ENCODE measurements at places on chromosomes 16 and 17.

GRCh38 chr16:15900357-15900756 is 12.0 kb upstream of the CEP20 start:
- DNase-seq: no peak

GRCh38 chr17:68383443-68384321 is 73.6 kb downstream of the WIPI1 start:
- no peak for DNase-seq

DNA sequence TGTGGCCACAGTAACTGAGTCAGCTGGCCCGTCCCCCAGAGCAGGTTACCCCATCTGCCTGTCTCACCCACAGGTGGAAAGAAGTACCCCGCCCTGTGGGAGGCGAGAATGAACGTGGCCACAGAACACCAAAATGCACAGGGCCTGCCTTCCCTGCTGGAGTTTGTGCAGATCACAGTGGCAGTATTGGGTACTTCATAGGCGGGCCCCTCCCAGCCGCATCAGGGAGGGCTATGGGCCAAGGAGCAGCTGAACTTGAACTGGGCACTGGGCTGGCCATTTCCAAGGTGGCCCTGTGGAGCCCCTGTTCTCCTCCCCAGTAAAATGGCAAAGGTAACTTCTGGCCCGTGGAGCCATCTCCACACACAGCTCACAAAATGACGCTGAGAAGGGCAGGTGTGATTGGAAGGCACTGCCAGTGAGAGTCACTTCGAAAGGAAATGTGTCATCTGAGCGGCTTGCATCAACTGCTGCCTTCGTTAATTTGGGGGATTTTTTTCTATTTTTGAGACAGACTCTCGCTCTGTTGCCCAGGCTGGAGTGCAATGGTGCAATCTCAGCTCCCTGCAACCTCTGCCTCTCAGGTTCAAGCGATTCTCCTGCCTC is 162.9 kb downstream of the ENGASE start:
- no peak for DNase-seq

- no peak for DNase-seq
Observed at GRCh38 chr16:59759296-59759695, 1025.2 kb upstream of the GOT2 start.

DNA sequence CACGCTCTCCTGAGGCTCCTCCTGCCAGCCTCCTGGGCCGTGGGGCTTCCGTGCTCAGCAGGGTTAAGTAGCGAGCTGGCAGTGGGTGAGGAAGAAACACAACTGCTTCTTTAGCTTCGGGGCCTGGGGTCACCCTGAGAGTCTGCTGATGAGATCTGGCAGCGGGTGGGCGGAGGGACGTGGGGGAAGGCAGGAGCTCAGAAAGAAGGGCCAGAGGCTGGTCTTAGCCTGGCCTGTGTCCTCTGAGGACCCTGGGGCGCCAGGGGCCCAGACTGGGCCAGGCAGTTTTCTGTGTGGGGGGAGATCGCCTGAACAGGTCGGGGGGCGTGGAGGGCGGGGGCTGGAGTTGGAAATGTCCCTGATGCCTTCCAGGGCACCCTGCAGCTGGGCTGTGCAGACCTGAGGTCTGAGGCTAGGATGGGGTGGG is 97.8 kb upstream of the GSE1 start:
- no peak for DNase-seq

GRCh38 chr17:75181608-75182318 is 996 bp downstream of the SUMO2 start:
- DNase-seq: peak; percentile 13

- DNase-seq: no peak
Observed at GRCh38 chr17:15171167-15172047, 93.7 kb downstream of the PMP22 start.

DNA sequence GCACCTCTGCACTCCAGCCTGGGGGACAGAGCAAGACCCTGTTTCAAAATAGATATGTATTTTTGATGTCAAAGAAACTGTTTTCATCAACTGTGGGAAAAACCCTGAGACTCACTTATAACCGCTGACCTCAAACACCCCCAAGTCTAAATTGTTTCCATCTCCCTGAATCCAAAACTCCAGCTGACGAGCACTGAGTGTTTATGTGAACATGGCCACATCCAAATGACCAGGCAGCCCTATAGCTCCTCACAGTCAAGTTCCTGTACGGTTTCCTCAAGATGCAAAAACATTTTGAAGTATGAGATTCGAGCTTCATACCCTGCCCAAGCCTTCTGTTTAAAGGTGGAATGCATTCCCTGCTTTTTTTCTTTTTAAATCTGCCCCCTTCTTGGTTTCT is 45.3 kb upstream of the ZCCHC14 start:
- DNase-seq: no peak

GRCh38 chr16:13269905-13270528 is 368.6 kb downstream of the SHISA9 start:
- no peak for DNase-seq

- DNase-seq: no peak
Observed at GRCh38 chr17:17497065-17497844, 1.1 kb upstream of the RASD1 start.

- no peak for DNase-seq
Observed at GRCh38 chr16:79042141-79042540, 558.4 kb downstream of the MAF start.

GRCh38 chr16:53922807-53923571 is 219.0 kb downstream of the FTO start:
- DNase-seq: no peak

GRCh38 chr16:88976366-88977017 is 515 bp downstream of the CBFA2T3 start:
- DNase-seq: no peak

GRCh38 chr17:22671110-22671509 is 978.8 kb downstream of the KCNJ18 start:
- no peak for DNase-seq

- DNase-seq: no peak
Observed at GRCh38 chr16:852451-853185, 52.1 kb upstream of the GNG13 start.
